ENCODE measurements at places on chromosomes 16 and 17.

GRCh38 chr17:57050306-57050705, 34.7 kb upstream of the AKAP1 start:
- no peak for DNase-seq

DNA sequence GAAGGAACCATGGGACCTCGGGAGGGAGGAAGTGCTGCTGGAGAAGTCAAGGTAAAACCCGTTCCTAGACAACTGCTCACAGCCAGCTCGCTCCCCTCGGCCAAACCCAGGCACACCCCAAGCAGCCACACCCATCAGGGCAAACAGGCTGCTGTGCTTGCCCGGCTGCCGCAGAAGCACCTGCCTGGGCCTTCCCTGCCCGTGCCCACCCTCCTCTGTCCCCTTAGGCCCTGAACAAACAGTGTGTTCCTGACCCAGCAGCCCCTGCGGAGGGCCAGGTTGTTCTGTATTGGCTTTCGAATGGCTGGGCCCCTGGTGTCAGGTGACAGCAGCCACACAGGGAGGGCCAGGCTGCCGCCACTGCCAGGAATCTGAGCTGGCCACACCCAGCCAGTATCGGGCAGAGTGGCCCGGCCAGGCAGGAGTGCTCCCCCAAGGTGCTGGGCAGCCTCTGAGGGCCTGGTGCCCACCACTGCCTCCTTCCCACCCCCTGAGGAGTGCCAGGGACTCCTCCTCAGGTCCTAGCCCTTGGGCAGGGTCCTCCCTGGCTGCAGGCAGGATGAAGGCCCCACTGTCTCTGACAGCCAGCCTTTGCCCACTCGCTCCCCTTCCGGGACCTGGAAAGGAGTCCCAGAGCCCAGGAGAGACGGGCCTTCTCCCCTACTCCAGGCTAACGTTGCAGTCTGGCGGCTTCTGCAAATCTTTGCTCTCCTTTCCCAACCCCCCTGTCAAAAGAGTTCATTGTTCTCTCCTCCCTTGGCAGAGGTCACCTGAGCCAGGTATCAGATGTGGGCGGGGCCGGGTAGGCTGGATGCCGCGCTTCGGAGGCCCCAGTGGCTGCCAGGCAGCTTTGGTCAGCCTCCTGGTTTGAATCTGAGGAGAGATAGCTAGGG, 24.0 kb downstream of the LLGL2 start:
- DNase-seq, result no peak

DNA sequence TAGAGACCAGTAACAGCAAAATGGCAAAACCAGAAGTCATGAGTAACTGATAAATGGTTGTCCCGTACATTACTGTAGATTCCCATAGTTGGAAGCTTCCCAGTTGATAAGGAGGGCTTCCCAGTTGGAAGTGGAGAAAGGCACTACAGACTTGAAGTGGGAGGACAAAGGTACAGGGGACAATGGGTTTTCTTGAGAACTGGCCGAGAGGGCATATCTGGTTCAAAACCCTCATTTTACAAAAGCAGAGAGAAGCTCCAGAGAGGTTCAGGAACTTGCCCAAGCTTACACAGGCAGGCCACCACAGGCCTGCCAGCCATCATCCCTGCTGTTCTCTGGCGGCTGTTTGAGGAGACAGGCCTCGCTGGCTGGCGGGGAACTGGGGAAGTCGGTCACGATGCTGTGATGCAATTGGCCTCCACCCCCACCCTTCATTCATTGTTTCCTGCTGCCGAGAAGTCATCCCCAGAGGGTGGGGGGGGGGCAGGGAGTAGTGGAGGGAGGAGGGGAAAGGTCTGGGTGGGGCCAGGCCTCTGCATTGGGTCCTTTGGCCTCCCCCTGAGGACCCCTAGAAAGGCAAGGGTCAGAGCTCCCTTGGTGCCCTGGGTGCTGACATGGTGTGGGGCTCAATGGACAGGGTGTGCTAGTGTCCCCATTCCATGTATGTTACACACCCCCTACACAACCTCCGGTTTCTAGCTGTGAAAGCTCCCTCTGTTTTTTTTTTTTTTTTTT, 3.0 kb downstream of the UBALD2 start:
- DNase-seq, result peak; percentile 60

DNA sequence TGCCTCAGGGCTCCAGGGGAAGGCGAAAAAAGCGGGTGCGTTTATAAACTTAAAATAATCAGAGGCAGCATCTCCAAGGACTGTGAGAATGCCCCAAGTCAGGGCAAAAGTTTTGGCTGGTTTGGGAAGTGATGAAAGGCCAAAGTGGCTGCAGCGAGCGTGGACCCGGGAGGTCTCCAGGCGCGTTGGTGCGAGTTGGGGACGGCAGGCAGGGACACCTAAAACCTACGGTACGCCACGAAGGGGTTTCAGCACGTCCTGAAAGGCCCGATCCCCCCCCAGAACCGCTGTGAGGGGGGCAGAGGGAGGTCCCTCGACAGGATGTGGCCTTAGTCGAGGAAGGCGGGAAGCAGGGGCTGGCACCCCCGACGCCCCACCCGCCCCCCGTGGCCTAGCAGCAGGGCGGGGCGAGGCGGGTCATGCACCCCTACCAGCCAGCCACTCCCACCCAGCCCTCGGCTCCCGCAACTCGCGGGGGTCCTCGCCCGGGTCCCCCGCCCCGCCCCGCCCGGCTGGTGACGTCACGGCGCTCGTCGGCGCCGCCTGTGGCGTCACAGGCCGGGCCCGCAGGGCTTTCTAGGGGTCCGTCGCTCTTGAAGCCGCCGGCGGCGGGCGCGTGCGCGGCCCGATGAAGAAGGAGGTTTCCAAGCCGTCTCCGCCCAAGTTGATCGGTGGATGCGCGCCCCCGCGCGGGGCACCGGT, at the start of gene MYCBPAP:
Gene MYCBPAP, plus strand, starts transcription at position 569 of the 702 bp plus-strand sequence. CDS start 236 bp downstream, outside the sequence.
- peak; percentile 67 for DNase-seq

DNA sequence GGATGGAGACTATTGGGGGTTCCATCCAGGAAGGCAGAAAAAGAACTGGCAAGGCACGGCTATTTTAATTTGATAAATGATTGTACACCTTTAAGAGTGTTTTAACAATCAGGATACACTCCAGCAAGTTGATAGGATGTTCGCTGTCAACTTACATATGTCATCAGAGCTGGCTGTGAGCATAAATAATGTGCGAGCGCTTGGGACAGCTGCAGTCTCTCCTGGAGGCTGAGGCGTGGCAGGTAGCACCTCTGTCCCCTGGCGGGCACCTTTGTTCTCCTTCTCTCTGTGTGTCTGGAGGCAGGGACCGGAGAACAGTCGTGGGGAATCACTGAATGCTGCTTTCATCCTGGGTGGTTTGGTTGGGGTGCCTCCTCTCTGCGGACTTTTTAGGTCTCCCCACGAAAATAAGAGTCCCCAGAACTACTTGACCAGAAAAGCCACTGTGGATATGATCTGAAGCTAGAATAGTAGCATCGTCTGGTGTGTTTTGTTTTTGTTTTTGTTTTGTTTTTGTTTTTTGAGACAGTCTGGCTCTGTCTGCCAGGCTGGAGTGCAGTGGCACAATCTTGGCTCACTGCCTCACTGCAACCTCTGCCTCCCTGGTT, 9.4 kb downstream of the BAHCC1 start:
- no peak for DNase-seq

GRCh38 chr17:1956134-1956533, 69.0 kb downstream of the RTN4RL1 start:
- DNase-seq, result no peak

- DNase-seq, result no peak
Observed at GRCh38 chr17:48510761-48511604, 19.8 kb downstream of the HOXB1 start.

GRCh38 chr17:44333371-44333770, 8.7 kb upstream of the SLC25A39 start:
- no peak for DNase-seq

DNA sequence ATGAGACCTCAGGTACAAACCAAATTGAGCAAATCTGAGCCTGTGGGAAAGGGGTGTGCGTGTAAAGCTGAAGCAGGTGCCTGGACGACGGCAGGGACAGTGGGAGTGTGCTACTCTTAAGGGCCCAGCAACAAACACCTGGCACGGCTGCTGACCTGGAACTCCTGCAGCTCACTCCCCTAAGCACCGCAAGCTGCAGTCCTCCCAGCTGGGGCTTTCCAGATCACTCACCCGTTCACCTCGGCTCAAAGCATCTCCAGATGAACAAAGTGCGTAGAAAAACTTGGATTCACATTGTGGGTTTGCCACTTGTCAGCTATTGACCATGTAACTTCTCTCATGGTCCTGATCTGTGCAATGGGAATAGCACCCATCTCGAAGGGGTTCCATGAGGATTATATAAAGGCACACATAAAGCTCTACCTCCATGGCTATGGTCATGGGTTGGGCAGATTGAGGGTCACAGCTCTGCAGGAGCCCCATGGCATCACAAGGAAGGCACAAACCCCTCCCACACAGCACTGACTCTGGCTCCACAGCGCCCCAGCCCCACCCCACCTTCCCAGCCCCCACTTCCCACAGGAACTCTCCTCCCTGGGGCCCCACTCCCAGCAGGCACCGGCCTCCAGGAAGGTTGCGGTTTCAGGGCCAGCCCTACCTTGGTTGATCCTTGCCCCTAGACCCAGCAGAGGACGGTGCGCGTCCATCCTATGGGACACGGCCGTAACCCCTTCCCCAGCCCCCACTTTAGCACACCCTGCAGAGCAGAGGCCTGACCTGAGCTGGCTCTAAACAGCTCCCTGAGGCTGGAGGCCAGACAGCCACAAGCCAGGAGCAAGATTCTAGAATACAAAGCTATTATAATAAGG, 21.9 kb downstream of the ST3GAL2 start:
- DNase-seq, result no peak

GRCh38 chr17:9402590-9403199, 172.9 kb downstream of the STX8 start:
- DNase-seq, result no peak

DNA sequence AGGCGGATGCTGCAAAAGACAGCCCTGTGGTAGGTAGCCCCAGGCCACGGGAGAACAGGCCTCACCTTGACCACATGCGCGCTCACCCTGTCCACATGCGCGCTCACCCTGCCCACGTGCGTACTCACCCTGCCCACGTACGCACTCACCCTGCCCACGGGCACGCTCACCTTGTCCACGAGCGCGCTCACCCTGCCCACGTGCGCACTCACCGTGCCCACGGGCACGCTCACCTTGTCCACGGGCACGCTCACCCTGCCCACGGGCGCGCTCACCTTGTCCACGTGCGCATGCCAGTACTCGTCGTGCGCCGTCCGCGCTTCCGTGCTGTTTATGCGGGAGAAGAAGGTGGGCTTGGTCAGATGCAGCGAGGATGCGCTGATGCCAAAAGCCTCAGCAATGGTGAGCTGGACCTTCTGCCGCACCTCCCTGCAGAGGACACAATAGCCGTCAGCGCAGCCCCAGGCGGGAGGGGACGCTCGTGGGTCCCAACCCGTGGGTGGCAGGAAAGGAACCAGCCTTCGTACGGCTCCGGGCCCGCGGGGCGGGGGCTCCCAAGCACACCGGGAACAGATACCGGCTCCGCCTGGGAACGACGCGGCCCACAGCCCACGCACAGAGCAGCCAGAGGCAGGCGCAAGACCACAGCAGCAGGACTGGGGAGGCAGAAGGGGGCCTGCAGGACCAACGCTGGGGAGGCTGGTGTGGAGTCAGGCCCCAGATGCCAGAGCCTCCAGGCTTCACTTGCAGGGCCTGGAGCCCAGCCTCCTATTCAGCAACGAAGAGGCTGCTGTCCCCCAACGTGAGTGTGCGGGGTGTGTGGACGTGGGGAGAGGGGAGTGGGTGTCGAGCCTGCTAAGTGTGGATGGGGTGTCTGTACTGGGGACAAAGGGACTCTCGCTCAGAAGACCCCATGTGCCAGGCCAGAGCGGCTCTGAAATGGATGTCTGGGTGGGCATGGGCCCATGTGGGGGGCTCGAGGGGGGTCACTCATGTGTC, 14.2 kb upstream of the HEXD start:
- DNase-seq, result no peak

DNA sequence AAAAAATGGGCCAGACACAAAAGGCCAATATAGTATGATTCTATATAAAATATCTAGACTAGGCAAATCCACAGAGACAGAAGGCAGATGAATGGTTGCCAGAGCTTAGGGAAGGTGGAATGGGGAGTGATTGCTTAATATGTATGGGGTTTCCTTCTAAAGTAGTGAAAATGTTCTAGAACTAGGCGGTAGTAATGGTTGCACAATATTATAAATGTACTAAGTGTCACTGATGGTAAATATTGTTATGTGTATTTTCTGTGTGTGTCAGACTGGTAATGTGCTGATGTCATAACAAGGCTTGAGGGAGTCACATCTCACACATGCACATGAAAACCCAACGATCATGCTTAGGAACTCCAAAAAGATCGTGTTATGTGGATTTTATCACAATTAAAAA, 106.9 kb upstream of the SIAH1 start:
- DNase-seq, result no peak

DNA sequence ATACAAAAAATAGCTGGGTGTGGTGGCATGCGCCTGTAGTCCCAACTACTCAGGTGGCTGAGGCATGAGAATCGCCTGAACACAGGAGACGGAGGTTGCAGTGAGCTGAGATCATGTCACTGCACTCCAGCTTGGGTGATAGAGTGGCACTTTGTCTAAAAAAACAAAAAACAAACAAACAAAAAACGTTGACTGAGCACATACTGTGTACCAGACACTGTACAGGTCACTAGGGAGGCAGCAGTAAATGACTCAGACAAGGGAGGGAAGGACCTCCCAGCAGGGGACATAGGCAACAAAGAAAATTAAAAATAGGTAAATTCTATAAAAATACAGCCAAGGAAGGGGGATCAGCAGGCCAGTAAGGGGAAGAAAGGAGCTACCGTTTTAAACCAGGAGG, 64.3 kb downstream of the SOCS1 start:
- DNase-seq, result no peak

GRCh38 chr17:32878211-32878610, 1.3 kb upstream of the MYO1D start:
- no peak for DNase-seq

- no peak for DNase-seq
Observed at GRCh38 chr17:40525294-40525693, 23.9 kb upstream of the TNS4 start.

DNA sequence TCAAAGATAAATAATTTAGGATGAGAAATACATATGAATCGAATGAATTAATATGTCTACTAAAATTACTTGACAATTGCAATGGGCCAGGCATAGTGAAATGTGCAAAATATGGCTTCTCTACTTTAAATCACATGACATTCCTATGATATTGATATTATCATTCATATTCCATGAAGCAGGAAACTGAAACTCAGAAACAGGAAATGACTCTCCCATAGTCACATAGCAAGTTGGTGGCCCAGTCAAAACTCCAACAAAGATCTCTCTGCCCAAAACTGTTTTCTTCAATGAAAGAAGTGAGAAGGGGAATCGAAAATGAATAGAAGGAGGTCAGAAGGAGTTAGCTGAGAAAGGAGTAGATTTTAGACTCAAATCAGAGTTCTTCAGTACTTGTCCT, 272.2 kb downstream of the CDH8 start:
- no peak for DNase-seq

DNA sequence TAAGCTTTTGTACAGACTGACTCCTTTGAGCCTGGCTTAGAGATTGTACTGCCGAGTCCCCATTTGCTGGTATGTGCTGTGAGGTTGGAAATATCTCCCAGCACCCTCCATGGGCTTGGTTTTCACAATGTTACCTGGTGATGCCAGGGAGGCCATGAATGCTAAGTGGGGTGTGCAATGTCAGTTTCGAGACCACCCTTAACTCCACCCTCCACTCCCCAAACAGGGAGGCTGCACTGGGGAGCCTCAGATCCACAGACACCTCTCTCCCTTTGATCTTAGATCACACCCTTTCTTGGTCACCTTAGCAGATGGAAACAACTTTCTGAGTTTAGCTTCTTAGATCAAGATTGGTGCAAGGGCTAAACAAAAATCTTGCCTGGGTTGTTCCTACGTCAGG, 28.6 kb upstream of the PIK3R6 start:
- DNase-seq, result no peak

- DNase-seq, result no peak
Observed at GRCh38 chr17:76581515-76581914, 4.1 kb downstream of the ST6GALNAC2 start.
